ENCODE measurements at places on chromosomes 4 and X. TPM values are rescaled to one million over a fixed set of nuclear protein-coding genes. Genes with fewer than 3 reads are reported as not detected.

GRCh38 chr4:149645790-149646189 is 169.9 kb downstream of the IQCM start:
- no peak for DNase-seq

DNA sequence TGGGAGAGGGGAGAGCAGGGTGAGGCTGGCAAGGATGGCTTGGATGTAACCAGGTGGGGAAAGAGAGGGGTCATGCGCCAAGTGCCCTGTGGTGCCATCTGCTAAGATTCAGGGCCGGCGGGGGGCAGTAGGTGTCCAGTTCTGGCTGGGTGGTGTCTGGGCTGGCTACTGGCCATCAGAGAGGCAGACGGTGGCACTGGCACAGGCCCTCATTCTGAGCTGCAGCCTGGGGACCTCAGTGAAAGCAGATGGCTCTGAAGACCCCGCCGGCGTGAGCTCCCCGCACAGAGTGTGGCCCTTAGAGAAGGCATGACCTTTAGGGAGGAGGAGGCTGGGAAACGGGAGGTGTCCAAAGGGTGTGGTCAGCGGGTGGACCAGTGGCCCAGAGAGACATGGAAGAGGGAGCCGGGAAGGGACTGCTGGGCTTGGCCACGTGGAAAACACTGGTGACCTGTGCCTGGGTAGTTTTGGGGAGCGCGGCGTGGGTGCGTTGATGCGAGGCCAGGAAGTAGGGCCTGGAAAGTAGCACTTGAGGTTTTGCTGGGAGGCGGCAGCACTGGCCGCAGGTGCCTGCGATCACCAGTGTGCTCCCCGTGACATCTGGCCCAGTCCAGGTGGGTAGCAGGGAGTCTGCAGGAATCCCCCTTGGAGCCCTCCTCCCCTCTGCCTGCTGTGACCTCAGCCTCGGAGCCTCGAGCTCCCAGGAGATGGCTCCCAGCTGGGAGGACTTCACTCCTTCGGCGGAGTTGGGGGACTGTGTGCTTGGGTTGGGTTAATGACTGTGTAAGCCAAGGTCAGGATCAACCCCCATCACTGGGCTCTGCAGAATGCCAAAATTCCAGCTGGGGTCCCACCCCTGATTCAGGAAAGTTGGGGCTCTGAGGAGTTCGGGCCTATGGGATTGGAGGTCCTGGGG is 9.3 kb upstream of the SH3TC1 start:
- DNase-seq = no peak

DNA sequence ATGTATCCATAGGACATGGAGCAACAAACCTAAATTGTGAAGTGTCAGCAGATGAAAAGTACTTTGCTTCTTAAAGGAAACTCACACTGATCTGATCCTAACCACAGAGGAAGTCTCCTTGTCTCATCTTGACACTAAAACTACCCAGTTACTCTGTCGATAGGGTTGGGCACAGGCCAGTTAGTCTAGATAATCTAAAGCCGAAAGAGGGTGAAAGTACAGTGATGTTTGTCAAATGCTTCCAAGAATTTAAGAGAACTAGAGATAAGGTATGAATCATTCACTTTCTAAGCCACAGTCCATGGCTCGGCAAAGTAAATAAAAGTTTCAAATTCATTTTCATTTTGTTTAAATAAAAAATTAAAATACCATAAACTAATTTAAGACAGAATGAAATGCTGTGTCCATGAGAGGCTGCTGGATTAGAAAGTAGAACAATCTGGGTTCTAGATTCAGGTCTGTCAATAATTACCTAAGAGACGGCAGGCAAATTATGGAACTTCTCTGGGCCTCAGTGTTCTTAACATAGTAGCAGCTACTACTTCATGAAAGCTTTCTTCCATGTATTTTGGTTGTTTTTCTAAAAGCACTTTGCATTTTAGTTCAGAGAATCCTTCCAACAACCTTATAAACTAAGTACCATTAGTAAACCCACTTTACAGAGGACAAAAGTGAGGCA is 176.7 kb downstream of the LDB2 start:
- DNase-seq = no peak

SPANXA2 gene
- not detected for total RNA-seq

GRCh38 chrX:136525738-136526606 is 6.0 kb upstream of the VGLL1 start:
- no peak for DNase-seq

DNA sequence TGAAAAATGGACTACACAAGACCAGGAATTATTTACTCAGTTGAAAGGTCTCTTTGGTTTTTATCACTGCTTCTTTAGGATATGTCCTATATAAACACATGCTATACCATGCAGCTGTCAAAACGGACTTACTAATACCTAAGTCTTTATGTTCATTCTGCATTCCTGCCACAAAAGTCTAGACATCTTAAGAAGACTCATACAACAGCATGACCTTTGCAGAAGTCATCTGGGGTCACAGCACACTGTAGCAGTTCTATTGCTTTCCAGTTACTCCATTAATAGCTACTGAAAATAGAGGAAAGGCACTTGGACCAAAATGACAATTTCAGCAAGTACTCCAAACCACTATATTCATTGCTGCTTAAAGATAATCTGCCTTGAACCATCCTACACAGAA is 53.2 kb downstream of the DDX60 start:
- DNase-seq = no peak

GRCh38 chrX:71565474-71566041 is 12.7 kb upstream of the GCNA start:
- no peak for DNase-seq

CXCL1 gene
- total RNA-seq = 0.56 TPM

DNA sequence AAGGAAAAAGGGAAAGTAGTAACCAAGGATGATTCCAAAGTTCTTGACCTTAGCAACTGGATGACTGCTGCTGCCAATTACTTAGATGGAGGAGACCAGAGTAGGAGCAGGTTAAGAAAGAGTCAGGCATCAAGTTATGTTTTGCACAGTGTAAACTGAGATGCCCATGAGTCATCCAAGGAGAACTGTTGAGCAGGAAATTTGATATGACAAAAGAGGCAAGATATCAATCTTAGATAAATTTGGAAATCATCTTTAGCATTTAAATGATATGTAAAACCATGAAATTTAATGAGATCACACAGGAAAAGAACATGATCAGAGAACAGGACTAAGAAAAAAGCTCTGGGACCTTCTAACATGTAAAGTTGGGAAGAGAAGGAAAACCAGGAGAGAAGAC is 361.3 kb downstream of the OPHN1 start:
- no peak for DNase-seq

DNA sequence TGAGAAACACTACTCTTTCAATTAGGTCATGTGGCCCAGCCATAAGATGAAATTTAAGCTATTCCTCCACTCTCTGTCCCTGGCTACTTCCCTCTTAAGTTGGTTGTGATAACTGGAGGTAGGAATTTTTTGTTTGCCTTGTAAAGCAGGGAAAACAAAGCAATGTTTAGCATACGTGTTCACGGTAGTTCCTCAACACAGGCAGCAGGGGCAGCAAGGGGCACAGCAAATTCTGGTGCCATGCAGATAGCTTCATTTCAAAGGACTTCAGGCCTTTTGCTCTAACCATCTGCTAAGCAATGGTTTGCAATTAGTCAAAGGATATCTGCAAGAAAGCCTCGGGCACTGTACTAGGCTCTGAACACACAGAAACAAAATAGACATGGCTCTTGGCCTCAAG is 330.2 kb downstream of the ZIC3 start:
- DNase-seq = no peak

DNA sequence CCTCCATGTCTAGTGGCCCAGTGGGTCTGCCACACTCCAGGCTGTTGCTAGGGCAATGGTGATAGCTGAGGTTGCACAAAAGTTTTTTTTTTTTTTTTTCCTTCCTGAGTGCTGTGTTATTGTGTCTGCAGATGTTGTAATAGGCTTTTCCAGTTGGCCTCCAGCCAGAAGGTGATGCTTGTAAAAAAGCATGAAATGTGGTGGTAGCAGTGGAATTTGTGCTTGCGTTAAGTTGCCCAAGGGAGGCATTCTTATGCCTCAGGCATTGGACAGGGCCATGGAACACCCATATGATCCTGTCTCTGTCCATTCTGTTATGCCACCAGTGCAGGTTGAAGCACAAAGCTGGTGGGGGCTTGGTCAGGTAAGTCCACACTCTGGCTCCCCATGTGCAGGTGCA is 660.5 kb upstream of the SPANXN1 start:
- DNase-seq = no peak
